ENCODE measurements at places on chromosomes 3 and 15.

- no peak for DNase-seq
Measured at GRCh38 chr15:74845208-74845568, 2.2 kb upstream of the ULK3 start.

- no peak for DNase-seq
Measured at GRCh38 chr3:61562042-61562720, 810 bp downstream of the PTPRG start.

DNA sequence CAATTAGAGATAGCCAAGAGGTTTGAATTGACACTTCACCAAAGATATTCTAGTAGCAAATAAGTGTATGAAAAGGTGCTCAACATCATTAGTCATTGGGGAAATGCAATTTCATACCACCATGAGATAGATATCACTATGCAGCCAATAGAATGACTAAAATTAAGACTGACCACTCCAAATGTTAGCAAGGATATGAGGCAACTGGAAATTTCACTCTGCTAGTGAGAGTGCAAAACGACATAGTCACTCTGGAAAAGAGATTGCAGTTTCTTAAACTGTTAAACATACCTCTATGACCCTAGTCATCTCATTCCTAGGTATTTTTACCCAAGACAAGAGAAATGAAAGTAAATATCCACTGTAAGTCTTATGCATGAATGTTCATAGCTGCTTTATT lies 27.6 kb upstream of the SLC6A11 start:
- DNase-seq = no peak

GRCh38 chr3:66038384-66038725 lies 363 bp downstream of the MAGI1 start:
- no peak for DNase-seq

GRCh38 chr3:4825436-4826236 lies 153.6 kb upstream of the BHLHE40 start:
- peak; percentile 85 for DNase-seq
